ENCODE measurements at places on chromosomes 2 and 18.

GRCh38 chr2:188693111-188693510 lies 281.1 kb upstream of the COL3A1 start:
- DNase-seq, result no peak

DNA sequence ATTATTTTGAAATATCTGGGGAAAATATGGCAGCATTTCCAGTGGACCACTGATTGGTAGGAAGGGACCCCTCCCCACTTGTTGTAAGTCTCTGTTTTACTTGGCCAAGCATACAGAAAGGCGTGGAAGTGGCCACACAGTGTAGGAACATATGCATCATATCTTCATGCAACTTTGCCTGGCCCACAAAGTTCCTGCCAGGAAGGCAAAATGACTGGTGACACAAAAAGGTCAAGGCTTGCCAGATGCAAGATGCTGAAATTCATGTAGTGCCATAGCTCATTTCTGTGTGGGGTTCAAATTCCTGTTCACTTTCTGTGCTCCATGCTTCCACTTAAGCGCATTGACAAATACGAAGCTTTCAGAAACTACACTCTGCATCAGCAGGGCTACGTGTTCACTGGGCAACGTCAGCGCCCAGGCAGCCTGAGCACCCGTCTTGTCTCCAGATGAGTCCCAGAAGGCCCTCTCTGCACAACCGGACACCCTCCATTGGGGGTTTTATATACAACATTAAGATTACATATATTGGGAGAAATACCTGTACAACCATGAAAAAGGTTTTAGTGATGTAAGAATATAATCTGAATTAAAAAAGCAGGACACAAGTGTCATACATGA lies 3.6 kb downstream of the DYNC2LI1 start:
- DNase-seq, result peak; percentile 26

DNA sequence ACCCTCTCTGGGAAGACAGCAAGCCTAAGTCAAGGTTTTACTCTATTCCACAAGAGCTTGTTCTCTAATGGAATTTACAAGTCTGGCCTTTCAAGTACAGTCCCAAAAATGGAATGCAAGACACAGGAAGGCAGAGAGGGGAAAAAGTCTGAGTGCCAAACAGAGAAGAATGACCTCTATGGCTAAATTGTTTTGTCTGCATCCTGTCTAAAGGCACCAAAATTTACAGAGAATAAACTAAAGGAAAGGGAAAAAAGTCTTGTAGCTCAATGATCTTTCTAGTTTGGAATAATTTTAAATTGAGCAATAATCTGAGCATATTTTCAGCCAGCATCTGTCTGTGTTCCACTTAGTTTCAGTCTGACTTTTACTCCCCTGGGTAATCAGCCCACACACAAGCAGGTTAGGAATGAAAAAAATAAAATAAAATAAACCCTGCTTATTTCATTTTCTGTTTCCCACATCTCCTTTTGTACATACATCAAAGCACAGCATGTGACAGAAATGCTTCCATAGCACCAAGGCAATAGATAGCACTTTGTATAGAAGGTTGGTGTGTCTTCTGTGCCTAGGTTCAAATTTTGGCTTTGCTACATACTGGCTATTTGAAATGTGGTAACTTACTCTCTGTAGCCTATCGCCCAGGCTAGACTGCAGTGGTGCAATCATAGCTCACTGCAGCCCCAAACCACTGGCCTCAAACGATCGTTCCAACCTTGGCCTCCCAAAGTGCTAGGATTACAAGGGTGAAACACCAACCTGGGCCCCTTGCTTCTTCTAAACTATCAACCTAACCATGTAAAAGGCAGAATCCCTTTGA lies 105.1 kb downstream of the SLC8A1 start:
- no peak for DNase-seq

DNA sequence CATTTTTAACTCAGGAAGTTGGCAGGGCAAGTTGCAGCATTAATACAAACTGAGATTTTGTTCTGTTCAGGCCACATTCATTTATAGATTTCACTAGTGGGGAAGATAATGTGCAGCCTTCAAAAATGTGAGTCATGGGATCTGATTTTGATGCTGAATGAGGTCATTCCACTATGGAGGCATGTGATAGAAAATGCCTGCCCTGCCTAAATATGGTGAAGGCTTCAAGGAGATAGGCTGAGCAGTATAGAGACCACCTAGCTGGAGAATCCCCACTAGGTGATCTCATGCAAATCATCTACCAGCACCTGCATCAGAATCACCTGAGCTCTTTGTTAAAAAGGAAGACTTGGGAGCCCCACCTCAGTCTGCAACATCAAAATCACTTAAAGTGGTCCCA lies 43.7 kb downstream of the PAX3 start:
- DNase-seq, result no peak

DNA sequence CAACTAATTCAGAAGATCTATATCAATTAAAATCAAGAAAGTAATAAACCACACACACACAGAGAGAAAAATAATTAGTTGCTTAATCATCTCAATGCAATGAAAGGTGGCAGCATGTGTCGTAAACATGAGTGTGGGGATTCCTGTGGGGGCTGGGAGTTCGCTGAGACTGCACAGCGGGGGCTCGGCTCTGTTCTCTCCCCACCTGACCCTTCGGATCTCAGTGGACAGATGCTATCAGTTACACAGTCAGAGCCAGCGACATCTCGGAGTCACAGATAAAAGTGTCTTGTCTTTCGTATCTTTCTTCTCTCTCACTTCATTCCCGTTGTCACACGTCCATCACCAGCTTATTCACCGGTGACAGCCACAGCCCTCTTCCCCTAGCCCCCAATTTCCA lies 37.1 kb downstream of the COLEC12 start:
- DNase-seq, result no peak

GRCh38 chr2:36253086-36253485 lies 102.5 kb upstream of the CRIM1 start:
- no peak for DNase-seq

- no peak for DNase-seq
Observed at GRCh38 chr2:128983094-128983493, 664.4 kb upstream of the HS6ST1 start.

All from stimulated activated CD4-positive, alpha-beta T cell treated with anti-CD3 and anti-CD28 coated beads, Interleukin-15, amount 100 ng/mL, for 48 hours (primary cell).